Stimulated activated CD8-positive, alpha-beta memory T cell treated with anti-CD3 and anti-CD28 coated beads, Interleukin-4, amount 100 ng/mL, for 4 hours (primary cell): ENCODE measurements at places on chromosomes 3 and 15.

DNA sequence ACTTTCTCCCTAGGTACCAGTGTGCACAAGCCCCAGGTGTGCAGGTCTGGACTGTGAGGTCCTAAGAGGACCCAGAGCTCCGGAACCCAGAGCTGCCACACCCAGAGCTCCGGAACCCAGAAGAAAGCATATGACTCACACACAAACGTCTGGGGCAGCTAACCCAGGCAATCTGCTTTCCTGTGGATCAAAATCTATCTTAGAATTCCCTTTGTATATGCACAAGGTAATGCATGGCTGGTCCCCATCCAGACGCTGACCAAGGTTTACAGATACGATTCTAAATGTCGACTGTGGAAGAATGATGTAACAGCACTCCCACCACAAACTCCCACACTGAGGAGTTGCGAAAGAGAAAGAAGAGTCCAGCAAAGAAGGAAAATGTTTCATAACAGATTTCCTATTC, 15.7 kb downstream of the KCNMB2 start:
- DNase-seq, result no peak

GRCh38 chr3:23940775-23941174, 4.3 kb upstream of the NR1D2 start:
- DNase-seq, result no peak

DNA sequence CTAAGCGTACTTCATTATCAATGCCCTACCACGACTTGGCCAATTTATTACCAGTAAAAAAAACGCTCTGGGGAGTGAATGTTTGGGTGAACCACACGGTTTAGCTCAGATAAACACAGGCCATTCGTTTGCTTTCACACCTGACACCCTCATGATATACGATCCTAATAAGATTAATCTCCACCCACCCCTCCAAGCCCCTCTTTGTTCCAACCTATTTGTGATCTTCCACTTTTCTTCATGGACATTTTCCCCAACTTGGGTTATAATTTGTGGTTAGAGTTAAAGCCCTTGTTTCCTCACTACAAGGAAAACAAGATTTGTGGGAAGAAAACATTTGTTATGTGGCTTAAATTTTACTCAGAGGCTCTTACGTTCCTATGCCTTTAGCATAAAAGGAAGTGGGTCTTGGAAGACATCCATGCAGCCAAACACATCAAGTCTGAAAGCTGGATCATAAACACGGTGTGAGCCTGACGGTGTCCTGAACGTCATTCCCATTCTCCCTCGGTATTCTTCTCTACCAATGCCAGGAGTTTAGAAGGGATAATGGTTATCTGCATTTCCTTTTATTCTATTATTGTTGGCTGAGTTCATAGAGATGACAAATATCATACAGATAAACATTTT, 518.9 kb downstream of the NR2F2 start:
- no peak for DNase-seq

GRCh38 chr3:1365528-1365927, 272.7 kb downstream of the CNTN6 start:
- DNase-seq, result no peak

- no peak for DNase-seq
Observed at GRCh38 chr15:69806287-69806915, 291.3 kb downstream of the TLE3 start.

GRCh38 chr15:53588773-53589172, 170.7 kb downstream of the WDR72 start:
- DNase-seq, result no peak

GRCh38 chr3:155646669-155647068, 98.2 kb downstream of the PLCH1 start:
- DNase-seq, result no peak

DNA sequence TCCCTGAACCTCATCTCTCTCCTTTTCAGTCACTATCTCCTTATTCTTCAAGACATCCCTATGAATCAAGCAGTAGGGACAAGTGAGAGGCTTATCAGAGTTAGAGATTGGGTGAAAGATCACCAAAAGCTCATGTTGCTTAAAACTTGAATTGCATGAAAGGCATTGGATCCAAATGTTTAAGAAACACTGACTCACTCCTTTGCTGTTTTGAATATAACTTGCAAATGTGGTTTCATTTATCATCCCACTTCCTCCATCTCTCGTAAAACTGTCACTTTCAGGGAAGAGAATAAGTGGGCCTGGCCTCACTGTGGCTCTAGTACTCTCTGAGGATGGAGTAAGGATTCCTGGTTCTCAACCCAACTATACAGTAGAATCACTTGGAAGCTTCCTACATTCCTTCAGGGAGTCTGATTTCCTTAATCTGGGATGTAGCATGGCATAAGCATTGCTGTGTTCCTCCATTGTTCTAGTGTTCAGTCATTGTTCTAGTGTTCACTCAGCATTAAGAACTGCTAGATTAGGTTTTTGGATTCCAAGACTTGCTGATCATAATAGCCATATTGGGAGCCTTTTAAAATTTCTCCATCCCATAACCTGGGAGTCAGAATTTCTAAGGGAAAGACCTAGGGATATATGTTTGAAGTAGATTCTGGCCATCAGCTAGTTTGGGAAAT, 171.8 kb downstream of the TMEM108 start:
- no peak for DNase-seq

GRCh38 chr3:98906230-98906629, 4.7 kb upstream of the DCBLD2 start:
- DNase-seq, result no peak

GRCh38 chr3:172536993-172537419, 13.8 kb upstream of the TNFSF10 start:
- no peak for DNase-seq

DNA sequence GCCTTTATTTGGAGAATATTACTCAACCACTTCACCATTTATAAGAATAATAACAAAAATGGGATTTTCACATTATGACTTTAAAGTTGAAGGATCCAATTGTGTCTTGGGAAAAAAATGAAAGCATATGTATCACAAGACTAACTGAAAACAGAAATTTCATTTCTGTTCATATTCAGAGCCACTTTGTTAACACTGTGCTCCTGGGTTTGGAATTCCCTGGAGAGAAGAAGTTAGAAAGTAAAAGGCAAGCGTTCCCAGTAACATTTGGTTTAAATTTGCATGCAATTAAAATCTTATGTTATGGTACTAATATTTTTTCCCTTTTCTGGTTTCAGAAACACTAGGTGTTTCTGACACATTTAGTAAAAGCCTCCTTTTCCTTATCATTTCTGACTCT, 230.8 kb downstream of the RBMS3 start:
- no peak for DNase-seq

DNA sequence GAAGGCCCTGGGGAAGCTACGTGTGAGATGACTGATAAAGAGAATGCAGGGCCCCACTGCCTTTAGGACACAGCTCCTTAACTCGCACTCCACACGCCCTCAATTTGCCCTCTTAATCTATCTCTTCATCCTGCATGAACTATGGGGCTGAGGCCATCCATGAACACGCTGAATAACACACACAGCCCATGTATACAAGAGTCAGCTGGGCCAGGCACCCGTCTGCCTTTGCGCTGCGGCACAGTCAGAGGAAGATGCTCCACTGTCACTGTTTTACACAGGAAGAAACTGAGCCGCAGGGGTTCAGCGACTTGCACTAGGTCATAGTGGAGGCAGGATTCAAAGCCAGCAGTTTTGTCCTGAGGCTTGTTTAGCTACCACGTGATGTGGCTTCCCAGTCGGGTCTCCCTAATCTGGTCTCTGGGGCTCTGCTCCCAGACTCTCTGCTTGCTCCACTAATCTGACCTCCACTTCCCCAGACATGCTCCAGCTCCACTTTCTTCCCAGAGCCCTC, 43.9 kb downstream of the TLE3 start:
- DNase-seq, result no peak

DNA sequence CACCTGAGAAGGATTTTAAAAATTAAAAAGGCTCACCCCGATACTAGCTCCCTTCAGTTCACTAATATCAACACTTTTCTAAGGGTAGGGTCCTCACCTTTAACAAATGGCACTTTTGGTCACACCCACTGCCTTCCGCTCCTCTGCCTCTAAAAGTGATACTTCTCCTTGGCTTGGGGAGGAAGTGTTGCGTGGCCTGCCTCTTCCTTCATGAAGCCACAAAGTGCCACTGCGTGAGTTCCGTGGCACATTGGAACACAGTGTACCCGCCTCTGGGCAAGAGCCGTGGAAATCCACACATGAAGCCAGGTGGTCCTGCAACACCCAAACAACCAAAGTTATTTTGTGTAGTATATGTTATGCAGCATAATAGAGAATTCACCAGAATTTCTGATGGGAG, 3.9 kb downstream of the B4GALT4 start:
- no peak for DNase-seq

GRCh38 chr3:159783780-159784742, 204.6 kb upstream of the IL12A start:
- DNase-seq, result no peak

- peak; percentile 32 for DNase-seq
Observed at GRCh38 chr3:30631243-30631904, 25.0 kb downstream of the TGFBR2 start.

DNA sequence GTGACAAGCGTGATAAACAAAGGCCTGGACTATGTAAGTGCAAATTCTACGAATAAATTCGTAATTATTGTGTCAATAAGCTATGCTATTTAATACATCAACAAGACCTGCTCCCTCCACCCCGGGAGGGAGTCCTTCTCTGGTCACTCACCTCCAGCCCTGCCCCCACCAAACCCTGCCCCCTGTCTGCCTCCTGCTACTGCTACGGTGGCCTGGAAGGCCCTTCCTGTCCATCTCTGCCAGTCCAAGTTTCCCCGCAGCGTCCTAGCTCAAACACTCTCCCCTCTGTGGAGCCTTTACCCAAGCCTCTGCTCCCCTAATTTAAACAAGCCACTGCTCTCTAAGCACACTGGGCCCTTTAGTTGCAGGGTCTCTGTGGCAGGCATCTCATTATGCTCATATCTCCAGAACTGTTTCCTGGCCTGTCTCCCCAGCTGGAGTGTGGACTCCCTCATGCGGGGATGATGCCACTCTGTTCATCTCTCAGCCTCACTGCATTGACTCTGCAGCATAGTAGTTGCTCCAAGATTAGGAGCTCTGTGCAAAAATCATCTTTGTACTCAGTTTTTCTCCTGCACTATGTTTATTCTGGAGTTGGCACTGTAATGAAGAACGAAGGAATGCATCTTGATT, 241.2 kb downstream of the NTRK3 start:
- no peak for DNase-seq

GRCh38 chr15:97992823-97993222, 32.3 kb downstream of the ARRDC4 start:
- no peak for DNase-seq

DNA sequence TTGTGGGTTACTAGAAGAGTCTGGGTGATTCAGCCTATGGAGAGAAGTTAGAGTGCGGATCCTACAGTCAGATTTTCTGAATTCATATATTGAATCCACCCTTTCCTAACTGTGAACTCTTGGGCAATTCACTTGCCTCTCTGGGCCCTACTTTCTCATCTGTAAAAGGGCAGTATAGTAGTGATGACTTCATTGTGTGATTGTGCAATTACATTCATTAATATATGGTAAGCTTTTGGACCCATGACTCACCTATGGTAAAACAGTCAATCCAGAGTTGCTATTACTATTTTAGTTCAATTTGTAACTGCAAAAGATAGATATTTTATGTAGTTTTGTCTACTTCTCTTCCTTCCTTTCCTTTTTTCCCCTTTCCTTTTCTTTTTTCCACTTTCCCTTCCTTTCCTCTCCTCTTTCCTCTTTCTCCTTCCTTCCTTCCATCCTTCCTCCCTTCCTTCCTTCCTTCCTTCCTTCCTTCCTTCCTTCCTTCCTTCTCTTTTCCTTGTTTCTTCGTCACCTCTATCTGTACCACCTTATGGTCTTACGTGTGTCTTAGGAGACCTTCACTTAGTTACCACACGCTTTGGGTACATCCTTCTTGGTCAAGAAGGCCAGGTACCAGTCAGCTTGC, 37.0 kb downstream of the GMNC start:
- no peak for DNase-seq

GRCh38 chr3:149336925-149337324, 3.5 kb upstream of the TM4SF18 start:
- DNase-seq, result no peak

DNA sequence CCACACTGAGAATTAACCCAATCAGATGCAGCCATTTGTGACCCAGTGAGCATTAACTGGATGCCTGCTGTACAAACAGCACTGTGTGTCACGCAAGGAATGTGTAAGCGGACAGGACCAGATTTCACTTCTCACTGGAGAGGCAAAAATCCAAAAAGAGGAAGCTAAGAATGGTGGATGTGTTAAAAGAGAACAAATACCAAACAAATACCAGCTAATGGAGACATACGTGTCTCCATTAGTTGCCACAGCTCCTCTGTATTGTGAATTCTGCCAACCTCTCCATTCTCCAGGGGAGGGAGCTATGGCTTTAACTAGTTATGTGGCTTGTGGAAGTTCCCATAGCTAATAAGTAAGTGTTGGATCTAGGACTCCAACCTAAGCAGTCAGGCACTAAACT, 2.6 kb downstream of the LTF start:
- DNase-seq, result no peak

DNA sequence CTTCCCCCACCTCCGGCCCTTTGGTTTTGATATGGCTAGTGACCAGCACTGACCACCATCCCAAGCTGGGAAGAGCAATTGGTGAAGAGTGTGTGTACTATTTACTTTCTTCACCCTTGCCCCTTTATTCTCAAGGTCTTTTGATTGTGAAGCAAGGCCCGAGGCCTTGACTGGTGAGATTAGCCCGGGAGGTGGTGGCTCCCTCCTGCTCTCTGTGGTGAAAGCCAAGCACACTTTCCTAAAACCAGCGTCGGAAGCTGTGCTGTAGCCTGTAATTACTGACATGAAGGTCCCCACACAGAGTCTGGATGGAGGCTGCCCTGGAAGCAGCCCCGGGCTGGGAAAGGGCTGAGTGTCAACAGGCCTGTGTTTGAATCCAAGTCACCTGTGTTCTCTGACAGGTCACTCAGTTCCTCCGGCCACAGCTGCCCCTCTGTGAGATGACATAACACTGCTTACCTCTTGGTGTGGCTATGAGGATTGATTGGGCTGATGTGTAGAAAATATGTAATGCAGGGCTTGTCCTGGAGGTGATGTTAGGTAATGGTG, 60.5 kb upstream of the PRR23C start:
- DNase-seq, result no peak

GRCh38 chr3:121595765-121596406, 2.7 kb downstream of the FBXO40 start:
- no peak for DNase-seq

GRCh38 chr3:57224856-57225255, 2.7 kb upstream of the APPL1 start:
- no peak for DNase-seq

DNA sequence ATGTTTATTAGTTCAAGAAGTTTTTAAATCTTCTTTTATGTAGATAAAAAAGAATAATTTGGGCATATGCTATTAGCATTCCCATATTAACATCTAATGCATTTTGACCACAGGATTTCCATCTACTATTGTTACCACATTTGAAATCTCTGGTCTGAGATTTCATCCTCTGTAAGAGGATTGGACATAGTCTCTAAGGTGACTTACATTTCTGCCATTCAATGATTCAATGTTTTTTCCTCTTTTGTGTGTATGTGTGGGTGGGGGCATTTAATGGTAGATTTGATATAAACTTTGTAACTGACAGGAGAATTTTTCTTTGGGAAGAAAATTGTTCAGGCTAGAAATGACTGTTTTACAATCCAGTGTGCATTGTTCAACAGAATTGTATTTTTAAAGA, 307.3 kb upstream of the RBMS3 start:
- no peak for DNase-seq
